Stimulated activated CD4-positive, alpha-beta T cell treated with anti-CD3 and anti-CD28 coated beads, Interleukin-2, amount 100 ng/mL, for 4 hours (primary cell): ENCODE measurements at places on chromosomes 2 and 18.

DNA sequence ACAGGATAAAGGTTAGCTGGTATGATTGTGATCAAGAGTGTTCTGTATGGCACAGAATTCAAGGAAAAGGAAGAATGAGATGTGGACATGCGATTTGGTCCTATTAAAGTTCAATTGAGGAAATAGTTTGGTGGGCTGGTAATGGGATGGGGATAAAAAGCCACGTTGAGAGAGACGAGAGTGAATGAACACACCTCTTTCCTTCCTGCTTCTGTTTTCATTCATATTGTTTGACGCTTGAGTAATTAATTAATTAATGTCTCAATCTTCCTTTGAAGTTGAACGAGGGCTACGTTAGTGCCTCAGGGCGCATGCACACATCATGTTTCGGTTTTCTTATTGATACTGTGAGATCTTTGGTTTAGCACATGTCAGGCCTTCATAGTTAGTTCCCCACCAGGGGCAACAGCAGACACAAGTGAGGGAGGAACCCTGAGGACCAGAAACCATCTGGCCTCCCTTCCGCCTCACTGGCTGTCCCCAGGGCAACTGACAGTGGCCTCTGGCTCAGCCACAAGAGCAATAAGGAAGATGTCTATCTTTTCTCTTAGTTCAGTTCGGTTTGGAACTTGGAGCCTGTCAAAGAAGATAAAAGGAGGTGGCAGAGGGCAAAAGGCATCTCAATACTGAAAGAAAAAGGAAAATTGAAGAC lies 116.0 kb downstream of the LIPG start:
- no peak for DNase-seq

GRCh38 chr2:209977386-209978239 lies 24.8 kb upstream of the RPE start:
- DNase-seq: no peak

- DNase-seq: no peak
These were observed 394.2 kb downstream of the CDH19 start for GRCh38 chr18:66209656-66210055.

DNA sequence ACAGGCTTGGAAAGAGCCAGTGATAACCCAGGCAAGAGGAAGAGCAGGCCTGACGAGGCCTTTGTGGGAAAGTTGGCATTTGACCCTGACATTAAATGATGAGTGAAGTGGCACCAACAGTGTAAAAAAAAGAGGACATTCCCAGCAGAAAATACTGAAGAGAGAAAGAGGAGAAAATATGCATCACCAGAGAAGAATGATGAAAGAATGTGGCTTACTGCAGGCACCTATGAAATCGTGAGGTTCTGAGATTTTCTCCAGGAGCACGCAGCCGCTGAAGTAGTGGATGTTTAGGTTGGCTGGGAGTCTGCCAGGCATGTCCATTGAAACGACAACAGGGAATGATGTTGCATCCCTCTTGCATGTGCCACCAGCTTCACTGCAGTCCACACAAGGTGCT lies 13.8 kb downstream of the EHD3 start:
- no peak for DNase-seq

DNA sequence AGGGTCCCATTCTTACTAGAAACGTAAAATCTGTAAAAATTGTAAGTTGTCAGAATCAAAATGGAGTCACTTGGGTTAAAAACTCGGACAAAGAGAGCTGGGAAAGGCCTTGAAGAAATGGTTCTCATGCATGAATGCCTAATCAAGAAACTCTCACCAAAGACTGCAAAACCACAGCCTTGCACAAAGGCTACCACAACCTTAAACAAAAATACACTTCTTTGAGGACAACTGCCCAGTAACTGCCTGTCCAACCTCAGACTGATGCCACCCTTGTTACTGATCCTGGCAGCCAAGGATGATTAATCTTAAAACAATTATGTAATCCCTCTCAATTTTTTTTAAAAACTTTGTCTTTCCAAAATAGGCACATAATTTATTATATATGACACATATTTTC lies 299.3 kb downstream of the CCDC85A start:
- DNase-seq: no peak
